Natural killer cell treated with Interleukin-12 subunit alpha and Interleukin-12 subunit beta and Interleukin-15 and Interleukin-18, amount 100 ng/mL, for 72 hours (primary cell): ENCODE measurements at places on chromosomes 1 and 21.
A peak's percentile ranks its signal among the peaks of the same experiment; 100 is the strongest.

- DNase-seq, result no peak
Observed at GRCh38 chr1:58699011-58699762, 675 bp downstream of the MYSM1 start.

DNA sequence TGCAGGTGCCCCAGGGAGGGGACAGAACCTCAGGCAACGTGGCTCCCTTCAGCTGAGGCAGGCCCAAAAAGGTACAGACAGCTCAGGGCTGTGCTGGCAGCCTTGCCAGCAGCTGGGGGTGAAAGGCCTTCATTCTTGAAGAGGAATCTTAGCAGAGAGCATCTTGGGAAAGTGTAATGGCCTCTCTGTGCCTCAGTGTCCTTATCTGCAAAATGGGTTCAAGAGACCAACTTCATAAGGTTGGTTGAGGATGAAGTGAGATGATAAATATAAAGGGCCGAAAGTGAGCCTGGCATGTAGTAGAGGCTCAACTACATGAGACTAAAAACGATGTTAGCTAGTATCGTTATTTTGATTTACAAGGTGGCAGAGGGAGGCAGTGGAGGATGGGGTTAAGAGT, 26.2 kb downstream of the TMCO4 start:
- no peak for DNase-seq

DNA sequence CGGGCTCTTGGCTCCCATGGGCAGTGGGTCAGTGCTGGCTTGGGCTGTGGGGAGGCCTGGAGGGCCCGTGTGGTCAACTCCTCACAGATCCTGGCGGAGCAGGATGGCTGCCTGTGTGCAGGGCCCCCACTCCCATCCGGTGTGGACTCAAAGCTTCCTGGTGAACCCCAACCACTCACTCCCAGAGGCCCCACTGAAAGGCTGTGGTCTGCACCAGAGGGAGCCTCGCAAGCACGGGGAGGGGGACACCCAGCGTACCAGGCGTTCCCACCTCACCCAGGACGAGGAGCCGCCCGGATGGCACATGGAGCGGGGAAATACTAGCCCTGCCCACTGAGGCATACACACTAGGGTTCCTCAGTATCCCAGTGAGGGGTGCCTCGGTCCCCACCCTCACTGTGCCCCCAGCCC, 75.4 kb upstream of the ACTRT2 start:
- DNase-seq, result peak; percentile 51

DNA sequence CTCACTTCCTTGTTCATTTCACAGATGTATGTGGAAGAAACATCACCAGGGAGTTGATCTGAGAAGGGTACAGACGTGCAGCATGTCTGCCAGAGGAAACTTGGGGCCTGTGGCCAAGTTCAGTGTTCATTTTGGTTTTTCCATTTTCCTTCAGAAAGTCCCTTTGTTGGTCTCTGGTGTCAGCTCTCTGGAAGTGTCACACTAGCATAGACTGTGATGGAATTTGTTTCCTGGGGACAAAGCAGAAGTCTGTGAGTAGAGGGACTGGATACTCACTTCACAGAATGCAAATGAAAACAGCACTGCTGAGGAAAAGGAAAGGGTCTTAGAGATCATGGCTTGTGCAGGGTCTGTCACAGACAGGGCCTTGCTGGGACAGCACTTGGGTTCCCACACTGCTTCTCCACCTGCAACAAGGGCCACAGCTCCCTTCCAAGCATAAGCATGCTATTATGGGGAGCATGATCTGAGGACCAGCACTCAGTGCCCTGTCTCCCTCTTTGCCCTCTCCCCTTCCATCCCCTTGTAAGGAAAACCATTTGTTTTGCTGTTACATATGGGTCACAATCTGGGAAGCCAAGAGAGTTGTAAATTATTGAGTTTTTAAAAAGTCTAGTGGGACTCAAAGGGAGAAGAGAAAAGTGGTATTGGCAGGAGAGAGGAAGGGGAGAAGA, 31.4 kb upstream of the CD84 start:
- DNase-seq, result no peak

- DNase-seq, result no peak
Observed at GRCh38 chr1:232145768-232146167, 484.2 kb downstream of the SIPA1L2 start.

GRCh38 chr21:44700101-44701022, 3.4 kb downstream of the KRTAP10-12 start:
- DNase-seq, result peak; percentile 58

DNA sequence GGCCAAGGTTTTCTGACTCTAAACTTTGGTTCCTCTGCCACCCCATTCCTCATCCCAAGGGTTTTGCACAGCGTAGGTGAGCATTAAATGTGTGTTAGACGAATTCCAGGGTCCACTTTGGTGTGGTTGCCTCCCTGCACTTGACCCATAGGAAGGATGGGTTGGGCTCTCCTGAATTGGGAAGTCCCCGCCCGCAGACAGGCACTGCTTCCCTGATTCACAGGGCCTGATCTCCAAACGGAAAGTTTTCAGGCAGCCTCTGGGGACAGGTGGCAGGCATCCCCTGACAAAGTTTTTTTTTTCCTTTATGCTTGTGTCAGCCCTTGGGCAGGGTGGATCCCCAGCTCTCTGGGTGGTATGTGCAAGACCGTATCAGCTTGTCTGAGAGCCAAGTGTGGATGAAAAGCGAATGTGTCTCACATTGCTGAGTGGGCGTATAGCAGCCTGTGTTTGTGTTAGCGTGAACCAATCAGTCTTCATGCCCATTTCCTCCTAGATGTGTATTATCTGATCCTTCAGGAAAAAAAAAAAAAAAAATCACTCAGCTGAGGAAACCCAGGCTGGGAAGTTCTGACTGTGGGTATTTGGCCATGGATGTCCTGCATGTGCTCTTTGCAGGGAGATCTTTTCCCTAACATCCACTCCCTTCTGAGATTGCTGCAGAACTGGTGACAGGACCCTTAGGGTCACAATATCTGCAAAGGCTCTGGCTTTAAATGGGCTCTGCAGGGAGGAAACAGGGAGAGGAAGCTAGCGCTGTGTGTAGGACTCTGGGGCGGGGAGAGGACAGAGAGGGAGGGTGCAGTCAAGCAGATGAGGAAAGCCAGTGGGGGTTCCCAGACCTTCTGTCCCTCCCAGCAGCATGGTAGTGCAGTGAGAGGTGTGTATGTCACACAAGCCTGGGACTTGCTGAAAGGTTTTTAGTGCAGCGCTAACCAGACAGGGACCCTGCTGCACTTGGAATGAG, 42.2 kb upstream of the TRABD2B start:
- DNase-seq, result no peak

DNA sequence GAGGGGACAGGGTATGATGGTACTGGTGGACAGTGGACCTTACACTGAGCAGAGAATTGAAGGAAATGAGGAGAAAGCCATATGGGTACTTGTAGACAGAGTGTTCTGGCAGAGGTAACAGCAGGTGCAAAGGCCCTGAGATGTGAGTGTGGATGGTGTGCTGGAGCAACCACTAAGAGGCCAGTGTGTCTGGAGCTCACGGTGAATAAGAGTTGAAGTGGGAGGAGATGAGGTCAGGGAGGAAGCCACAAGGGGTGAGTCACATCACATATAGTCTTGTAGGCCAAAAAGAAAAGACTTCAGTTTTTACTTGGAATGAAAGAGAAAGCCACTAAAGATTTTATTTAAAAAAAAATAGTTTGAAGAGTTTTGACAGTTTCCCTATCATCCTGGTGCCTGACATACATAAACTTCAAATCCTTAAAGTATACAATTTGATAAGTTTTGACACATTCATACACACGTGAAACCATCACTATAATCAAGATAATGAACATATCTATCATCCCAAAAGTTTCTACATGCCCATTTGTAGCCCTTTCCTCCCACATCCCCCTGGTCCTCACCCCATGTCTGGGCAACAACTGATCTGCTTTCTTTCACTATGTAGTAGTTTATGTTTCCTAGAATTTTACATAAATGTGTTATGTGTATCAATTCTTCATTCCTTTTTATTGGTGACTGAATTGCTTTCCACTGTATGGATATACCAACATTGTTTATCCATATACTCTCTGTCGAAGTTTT, 148.4 kb downstream of the GPATCH2 start:
- peak; percentile 84 for DNase-seq

GRCh38 chr1:13583966-13584791, 547 bp downstream of the PDPN start:
- DNase-seq, result no peak

GRCh38 chr21:32307706-32308105, 9.1 kb downstream of the MRAP start:
- DNase-seq, result no peak

DNA sequence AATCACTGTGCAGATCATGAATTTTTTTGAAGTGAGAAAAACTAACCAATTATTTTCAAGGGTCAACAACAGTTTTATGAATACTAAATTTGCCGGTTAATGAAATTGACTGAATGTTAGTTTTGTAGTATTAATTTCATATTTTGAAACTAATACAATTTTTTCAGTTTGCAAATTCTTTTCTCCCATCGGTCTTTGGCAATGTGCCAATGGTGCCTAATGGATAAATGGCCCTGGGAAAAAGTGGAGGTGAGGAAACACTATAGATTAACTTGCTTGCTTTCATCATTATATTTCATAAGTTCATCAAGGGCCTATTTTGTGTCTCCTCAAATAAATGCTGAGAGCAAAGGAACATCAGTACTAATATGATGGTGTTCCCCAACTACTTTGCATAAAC, 4.1 kb downstream of the C1orf141 start:
- no peak for DNase-seq

DNA sequence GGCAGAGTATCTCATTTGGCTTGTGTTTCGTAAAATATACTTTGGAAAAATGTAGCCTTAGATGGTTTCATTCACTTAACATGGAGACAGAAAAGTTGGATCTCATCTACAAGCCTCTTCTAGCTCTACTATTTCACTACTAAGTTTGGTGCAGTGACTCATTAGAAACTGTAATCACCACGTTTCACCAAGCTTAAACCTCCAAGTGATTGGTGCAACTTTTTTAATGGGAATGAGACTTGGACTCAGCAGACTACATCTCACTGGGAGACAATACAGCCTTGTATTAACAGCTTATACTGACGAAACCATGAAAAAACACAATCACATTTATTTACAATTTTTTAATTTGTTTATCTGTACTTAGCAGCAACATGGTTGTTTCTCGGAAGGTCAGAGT, 29.9 kb upstream of the NRIP1 start:
- no peak for DNase-seq

DNA sequence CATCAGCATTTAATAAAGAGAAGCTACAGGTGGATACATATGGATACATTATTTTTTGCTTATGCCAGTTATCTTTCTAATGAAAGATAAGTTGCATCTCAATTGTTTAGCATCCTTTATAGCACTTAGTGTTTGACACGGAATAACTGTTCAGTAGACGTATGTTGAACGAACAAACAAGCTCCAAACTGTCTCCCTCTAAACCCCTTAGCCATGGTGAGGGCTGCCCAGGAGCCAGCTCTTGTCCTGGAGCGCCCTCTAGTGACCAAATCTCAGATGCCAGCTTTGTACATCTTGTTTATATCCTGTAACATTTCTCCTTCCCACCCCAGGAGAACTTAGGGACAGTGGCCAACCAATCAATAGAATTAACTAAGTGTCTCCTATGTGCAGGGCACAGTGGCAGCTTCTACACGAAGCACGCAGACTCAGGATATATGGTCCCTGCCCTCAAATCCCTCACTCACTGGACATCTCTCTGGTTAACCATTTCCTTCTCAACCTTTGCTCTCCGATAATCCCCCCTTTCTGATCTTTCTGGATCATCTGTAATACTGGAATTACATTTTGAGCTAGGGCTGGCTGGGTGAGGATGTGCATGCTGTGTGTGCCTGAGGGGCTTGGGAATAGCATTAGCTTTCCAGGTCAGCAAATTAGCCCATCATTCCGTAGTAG, 22.9 kb downstream of the KCNA10 start:
- DNase-seq, result peak; percentile 71

DNA sequence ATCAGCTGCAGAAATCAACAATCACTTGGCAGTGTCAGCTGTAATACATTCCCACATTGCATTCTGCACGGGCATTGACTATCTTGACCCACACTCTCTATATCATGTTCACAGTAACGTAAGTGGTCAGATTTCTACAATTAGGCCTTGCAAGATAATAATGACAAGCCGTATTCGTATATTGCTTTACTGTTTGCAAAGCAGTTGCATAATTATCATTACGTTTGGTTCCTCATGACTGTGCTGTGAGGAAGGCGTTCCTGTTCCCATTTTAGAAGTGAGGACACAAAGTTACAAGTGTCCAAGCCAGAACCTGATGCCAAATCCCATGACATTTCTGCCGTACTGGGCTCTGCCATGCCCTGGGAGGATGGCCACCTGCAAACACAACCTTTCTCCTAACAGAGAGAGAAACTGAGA, 53.5 kb upstream of the TARBP1 start:
- no peak for DNase-seq

DNA sequence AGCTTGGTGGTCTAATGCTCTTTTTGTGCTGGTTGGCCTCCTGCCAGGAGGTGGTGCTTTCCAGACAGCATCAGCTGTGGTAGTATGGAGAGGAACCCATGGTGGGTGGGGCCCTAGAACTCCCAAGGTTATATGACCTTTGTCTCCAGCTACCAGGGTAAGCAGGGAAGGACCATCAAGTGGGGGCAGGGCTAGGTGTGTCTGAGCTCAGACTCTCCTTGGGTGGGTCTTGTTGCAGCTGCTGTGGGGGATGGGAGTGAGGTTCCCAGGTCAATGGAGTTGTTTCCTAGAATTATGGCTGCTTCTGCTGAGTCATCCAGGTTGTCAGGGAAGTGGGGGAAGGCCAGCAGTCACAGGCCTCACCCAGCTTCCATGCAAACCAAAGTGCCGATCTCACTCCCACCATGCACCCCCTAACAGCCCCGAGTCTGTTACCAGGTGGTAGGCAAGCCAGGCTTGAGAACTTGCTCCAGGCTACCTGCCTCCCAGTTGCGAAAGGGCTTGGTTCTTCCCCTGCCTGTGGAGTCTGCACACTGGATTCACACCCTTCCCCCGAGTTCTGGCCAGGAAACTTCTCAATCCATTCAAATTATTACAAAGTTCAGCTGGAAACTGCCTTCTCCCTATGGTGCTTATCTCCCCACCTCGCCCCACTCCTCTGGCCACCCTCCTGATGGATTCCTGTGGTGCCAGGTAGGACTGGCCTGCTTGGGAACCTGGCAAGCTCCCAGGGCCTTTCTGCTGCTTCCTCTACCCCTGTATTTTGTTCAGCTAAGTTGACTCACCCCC, 37.8 kb downstream of the DRAM2 start:
- no peak for DNase-seq

- no peak for DNase-seq
Observed at GRCh38 chr1:180310095-180310494, 80.0 kb downstream of the LHX4 start.
